ENCODE measurements at places on chromosomes 1 and 21. TPM values are rescaled to one million over a fixed set of nuclear protein-coding genes. Genes with fewer than 3 reads are reported as not detected.

Gene HLX
- total RNA-seq: not detected

Gene RSPH1
- total RNA-seq: not detected

Gene SLC2A1
- total RNA-seq: 204 TPM

Gene CLCA2
- total RNA-seq: 162 TPM

Gene PPIAL4G
- not detected for total RNA-seq

Gene OR2T33
- not detected for total RNA-seq

Gene NBPF4
- not detected for total RNA-seq

Gene PRAMEF9
- total RNA-seq: not detected

Gene NPR1
- total RNA-seq: not detected

All from foreskin keratinocyte (primary cell).